ENCODE measurements at places on chromosomes 2 and 18.

DNA sequence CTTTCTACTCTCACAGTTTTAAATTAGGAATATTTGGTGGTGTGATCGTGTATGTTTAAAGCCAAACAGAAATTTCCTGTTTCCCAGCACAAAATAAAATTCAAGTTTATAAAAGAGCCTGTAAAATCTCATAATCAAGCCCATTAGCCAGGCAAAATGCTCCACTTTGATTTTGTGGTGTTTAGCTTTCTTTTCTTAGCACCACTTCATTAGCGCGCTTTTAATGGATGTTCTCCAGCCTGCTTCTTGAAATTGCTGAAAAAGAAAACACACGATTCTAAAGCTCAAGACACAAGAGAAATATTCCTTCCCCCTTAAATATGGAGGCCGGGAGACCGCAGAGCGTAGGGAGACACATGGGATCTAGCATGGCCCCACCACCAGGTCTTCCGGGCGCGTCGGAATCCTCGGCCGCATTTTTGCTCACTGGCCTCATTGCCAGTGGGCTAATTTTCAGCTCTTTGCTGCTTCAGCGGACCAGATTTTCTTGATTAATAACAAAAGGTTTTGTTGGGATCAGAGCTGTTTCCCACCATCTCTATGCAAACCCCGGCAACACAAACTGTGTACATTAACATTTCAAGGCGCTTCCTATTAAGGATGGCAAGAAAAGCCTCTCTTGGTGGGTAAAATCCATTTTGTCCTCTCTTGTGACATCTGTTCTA lies 40.4 kb upstream of the ID2 start:
- no peak for DNase-seq

DNA sequence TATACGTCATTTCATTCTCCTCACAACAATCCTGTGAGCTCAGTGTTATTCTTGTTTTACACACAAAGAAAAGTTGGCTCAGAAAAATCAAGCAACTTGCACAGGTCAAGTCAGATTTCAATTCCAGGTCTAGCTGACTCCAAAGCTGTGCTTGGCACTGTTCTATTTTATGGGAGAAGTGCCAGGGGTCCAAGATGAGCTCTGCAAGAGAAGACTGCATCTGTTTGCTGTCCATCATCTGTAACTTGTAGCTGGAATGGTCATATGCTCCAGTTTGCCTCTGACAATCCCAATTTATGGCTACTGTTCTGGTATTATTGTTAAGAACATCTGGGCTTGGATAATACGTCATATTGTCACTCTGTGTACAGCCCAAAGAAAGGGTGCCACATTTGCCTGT lies 28.9 kb downstream of the KCNF1 start:
- no peak for DNase-seq

- DNase-seq: no peak
Measured at GRCh38 chr2:10517351-10518043, 69.4 kb upstream of the ODC1 start.

- no peak for DNase-seq
Measured at GRCh38 chr2:54416166-54416813, 39.8 kb upstream of the SPTBN1 start.

- no peak for DNase-seq
Measured at GRCh38 chr2:205911306-205911705, 174.7 kb downstream of the INO80D start.

DNA sequence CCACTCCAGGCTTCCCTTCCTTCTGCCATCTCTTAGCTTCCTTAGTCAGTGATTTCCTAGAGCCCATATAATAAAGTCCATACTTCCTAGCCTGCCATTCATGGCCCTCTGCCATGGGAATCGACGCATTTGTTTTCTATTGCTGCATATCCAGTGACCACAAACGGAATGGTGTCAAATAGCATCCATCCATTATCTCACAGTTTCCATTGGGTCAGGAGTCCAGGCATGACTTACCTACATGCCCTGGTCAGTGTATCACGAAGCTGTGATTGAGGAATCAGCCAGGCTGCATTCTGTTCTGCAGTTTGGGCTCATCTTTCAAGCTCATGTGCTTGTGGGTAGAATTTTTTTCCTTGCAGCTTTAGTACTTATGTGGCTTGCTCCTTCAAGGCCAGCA lies 209.7 kb upstream of the EPAS1 start:
- no peak for DNase-seq

DNA sequence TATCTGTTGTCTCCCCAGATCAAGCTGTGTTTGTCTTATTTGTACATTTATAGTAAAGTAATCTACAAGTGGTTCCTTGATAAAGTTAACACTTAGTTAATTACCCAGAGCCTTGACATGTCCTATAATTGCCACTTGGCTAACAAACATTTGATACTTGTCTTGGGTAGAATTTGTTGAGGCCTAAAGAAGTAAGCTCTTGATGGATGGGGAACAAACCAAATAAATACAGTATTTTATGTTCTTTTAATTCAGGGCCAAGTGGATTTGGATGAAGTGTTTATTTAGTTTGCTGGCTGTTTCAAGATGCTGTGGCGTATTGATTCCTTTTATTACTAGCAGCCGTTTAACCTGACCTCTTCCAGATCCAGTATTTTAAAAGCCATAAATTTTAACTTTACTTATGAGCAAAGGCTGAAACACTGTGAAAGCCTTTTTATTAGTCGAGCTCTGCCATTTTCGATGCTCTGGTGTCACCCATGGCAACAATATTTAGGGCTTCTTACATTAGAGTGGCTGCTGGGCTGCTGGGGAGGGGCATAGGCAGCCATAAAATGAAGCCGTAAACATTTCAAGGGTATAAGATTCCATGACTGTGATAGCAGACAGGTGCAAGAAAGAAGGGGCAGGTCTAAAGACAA lies 401.6 kb upstream of the NRP2 start:
- no peak for DNase-seq

GRCh38 chr2:17660219-17660618 lies 93.4 kb downstream of the SMC6 start:
- DNase-seq: no peak

DNA sequence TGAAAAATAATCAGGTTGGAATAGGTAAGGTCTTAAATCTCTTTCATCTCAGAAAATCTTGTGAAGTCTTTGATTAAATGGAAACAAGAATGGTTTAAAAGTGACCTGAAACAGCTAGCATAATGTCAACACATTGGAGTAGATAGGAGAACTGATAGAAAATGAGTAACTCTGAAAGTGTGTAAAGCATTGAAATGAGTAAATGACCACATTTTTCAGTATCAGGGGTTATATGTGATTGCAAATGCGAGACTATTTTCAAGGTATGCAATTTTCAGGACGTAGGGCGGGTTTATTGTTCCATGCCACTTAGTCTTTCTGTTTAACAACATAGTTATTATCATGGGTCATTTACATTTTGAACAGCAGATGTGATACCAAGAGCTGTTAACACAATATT lies 1383.2 kb downstream of the LRP1B start:
- DNase-seq: no peak

Measured in urothelium cell line (cell line).